M059J (cell line): ENCODE measurements at places on chromosomes 7 and 10.

- peak; percentile 49 for DNase-seq
Observed at GRCh38 chr10:114607358-114607998, 50.6 kb downstream of the ABLIM1 start.

DNA sequence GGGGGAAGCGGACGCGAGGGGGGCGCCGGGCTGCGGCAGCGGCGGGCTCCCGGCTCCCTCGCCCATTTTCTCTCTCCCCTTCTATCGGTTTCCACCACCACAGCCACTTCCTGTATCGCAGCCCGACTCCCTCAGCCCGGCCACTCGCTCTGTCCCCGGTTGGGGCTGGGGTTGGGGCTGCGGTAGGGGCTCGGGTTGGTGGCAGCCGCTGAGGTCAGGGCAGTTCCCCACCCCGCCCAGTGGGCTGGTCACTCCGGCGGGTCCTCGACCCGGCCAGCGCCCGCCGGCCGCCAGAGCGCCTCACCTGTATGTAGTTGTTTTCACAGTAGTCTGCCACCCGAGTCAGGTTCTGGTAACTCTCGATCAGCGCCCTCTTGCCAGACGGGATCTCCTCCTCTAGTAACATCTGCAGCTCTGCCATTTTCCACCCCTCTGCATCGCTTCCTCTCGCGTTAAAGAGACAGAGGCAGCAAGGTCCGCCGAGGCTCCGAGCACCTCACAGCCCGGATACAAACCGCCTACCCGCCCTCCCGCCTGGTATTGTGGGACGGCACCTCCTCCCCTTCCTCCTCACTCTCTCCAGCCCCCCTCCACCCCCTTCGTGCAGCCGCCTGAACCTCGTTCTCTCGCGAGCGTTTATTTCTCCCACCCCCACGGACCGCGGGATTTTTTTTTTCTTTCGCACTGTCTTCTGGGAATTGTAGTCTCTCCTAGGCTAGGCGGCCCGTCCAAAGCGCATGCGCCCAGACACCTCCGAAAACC is at the start of gene ABI1:
Gene ABI1 (minus strand): TSS at position 516 of the 762 bp plus-strand sequence. CDS start 95 bp downstream, at position 421.
- peak; percentile 91 for DNase-seq

DNA sequence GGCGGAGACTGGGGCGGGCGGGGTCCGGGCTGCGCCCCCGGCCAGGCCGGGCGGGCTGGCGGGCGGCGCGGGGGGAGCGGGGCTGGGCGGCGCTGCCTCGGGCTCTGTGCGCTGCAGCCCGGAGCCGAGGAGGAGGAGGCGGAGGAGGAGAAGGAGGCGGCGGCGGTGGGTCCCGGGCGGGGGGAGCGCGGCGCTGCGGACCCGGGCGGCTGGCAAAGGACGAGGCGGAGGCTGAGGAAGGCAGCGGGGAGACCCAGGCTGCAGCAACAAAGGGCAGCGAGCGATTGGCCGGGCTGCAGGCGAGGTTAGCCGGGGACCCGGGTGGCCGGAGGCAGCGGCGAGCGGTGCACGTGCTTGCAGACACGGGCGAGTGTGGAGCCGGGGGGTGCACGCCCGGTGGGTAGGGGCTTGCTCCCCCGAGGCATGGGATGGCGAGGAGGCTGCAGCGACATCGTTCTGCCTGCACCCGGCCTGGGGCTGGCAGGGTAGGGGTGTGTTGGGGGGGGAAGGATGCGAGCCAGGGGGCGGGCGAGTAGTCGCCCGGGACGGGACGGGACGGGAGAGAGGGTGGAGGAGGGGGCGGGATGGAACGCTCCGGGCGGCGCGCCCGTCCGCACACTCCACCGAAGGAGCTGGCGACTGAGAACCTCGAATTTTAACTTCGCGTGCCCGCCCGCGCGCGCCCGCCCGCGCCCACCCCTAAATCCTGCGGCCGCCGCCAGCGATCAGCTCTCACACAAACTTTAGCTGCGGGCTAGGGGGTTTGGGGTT is 844 bp upstream of the KAT6B start:
- no peak for DNase-seq

DNA sequence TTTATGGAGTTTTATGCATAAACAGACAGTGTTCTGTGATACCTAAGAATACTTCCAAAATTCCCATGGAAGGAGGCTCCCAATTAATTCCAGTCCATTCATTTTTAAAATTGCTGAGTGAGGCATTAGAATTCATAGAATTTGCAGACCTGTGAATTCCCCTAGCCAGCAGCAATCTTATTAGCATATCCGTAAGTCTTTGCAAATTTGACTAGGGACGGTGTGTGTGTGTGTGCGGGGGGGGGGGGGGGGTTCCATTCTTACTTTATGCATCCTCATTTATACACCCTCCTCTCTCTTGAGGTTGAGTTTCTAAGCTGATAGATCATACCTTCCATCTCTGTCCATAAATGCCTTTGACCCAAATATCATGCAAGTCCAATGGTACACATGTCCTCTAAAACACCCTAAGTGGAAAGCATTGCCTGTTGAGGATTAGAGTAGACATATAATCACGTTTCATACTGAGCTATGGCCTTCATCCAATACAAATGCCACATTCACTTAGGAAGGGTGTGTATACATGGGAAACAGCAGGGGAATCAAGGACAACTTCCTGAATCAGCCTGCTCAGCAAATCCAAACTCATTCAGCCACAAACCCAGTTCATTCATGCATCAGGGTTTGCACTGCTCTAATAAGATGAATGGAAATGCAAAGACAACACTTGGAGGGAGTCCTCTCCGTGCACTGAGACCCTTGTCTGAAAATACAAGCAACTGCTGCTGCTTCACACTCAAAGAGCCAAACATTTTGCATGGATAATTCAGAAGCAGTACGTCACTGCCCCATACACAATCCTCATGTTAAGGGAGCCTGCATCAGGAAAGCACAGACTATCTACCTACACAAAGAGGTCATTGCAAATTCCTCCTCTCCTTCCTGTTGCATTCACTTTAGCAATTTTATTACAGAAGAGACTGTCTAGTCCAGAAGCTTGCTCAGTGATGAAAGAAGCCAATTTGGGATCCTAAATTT is 350.8 kb downstream of the KCNMA1 start:
- no peak for DNase-seq

DNA sequence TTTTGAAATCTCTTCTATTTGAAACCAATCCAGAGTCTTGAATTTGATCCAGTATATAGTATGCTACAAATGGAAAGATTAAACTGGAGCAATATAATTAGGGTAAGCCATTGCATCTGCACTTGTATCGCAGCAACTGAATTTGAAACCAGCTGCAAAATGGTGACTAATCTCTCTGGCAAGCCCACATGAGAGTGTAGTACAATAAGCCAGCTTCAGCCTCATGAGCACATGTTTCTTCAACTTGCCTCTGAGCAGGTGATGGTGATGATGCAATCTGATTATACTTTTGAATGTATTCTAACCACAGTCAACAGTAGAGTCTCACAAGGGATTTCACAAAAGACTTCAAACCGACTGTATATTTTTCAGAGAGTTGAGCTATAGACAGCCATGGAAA is 829 bp upstream of the RPA3 start:
- DNase-seq: peak; percentile 87

DNA sequence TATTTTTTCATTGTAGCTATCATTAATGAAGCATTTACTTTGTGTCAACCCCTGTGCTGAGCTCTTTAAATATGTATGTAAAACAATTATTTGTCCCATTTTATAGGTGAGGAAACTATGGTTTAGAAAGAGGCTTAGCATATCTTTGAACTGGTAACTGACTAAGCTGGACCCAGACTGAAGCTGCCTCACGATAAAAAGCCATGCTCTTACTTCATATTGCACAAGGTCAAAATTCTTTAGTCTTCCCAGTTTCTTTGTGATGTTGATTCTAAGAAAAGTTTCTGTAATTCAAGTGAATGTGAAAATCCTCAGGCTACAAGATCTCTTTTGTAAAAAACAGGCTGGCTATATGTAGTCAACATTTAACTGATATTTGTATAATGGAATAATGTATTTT is 46.6 kb upstream of the SLC16A12 start:
- no peak for DNase-seq

GRCh38 chr7:90334193-90334843 is 12.2 kb upstream of the GTPBP10 start:
- no peak for DNase-seq

DNA sequence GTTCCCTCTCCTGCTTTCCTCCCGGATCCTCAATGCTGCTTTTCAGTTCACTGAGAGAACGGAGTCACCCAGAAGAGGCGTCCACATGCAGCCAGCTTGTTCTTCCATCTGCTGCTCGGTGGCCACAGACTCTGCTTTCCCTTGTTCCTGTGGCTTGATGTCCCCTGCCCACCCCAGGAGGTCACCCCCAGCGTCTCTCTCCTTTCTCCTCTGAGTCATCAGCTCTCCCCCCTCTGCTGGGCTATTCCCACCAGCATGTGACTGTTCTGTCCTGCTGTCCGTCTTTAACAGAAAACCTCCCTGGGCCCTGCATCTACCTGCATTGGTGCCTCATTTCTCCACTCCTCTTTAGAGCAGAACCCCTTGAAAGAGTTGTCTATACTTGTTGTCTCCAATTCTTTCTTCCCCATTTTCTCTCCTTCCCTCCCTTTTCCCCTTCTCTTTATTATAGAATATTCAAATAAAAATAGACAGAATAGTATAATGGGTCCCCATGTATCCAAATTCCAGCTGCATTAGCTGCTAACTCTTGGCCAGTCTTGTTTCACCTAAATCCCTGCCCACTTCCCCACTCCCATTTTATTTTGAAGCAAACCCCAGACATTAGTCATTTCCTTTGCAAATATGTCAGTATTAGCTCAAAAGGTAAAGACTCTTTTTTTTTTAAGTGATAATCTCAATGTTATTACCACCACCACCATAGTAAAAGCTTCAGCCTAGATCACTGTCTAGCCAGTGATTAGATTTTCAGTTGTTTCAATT is 4.1 kb downstream of the ZNF282 start:
- peak; percentile 58 for DNase-seq

GRCh38 chr7:109387530-109387929 is 817.9 kb downstream of the DNAJB9 start:
- DNase-seq: no peak

GRCh38 chr10:63675171-63675570 is 154.0 kb downstream of the REEP3 start:
- no peak for DNase-seq

GRCh38 chr10:16527452-16527851 is 5.8 kb upstream of the C1QL3 start:
- no peak for DNase-seq

DNA sequence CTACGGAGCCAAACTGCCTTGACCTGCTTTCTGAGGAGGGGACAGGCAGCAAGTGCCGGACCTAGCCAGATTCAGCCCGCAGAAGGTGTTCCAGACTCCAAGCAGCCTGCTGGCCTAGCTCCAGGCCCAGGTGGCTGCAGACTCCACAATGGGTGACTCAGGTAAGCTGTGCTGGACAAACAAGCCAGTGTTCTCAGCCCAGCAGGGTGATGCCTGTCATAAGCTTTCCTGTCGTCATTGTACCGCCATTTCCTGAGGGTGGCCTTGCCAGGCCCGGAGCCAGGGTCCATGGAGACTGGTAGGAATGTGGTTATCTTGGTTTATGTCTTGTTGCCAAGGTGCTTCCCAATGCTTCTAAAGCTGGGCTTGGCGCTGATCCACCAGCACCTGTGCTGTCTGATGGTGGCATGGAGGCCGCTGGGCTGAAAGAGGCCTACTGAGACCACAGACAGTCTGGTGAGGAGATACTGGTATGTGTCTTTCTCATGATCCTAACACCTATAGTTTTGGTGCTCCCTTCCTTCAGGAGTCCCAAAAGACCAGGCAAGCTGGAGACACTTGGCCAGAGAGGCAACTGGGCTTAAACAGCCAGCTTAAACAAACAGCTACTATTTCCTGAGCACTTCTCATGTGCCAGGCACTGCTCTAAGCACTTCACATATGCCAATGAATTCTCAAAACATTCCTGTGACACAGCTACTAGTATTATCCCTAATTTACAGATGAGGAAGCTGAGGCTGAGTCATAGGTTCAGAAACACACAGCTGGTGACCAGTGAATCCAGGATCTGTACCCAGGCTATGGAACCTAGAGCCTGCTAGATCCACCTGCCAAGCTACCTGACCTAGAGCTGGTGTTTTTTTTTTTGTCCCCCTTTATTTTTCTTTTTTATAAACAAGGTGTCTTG is 42.0 kb downstream of the ZC3HC1 start:
- peak; percentile 95 for DNase-seq

- no peak for DNase-seq
Observed at GRCh38 chr10:119725517-119725827, 378 bp upstream of the INPP5F start.
